ENCODE measurements at places on chromosomes 11 and 22.
A peak's percentile ranks its signal among the peaks of the same experiment; 100 is the strongest.

DNA sequence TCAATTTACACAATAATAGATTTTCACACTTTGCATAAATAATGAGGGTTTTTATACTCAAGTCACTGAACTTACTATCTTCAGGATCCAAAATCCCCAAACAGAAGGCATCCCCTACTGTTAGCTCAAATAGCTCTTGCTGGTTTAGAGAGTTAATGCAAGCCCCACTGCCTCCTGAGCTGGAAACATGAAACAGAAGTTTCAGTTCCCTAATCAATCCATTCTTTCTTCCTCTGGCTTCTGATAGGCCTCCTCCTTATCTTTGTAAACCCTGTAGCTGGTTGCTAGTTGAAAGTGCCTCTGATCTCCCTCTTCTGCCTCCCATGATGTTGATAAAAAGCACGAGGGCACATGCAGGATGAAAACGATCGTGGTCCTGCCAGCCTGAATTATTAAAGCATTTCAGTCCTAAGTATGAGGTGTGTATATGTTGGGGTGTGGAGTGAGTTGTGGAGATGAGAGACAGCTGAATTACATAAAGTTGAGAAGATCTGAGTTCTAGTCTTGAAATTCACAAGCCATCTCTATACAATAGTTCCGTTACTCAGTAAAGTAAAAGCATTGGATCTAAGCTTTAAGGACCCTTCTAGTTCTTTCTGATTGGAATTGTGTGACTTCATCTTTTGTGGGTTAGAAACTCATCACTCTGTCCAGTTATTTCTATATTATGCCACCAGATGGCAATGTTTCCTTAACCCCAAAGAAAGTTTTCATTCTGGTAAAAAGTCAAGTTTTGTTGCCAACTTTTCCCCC is 35.0 kb upstream of the EHF start:
- DNase-seq, result no peak

- peak; percentile 83 for DNase-seq
Observed at GRCh38 chr22:19431649-19432132, at the start of gene HIRA. Gene HIRA, minus strand, starts transcription at chr22:19431733. Its CDS starts 257 bp downstream, at chr22:19431476.

GRCh38 chr11:78878631-78879030 is 304.0 kb upstream of the NARS2 start:
- no peak for DNase-seq

GRCh38 chr11:77244277-77245027 is 57.0 kb downstream of the GDPD4 start:
- no peak for DNase-seq

DNA sequence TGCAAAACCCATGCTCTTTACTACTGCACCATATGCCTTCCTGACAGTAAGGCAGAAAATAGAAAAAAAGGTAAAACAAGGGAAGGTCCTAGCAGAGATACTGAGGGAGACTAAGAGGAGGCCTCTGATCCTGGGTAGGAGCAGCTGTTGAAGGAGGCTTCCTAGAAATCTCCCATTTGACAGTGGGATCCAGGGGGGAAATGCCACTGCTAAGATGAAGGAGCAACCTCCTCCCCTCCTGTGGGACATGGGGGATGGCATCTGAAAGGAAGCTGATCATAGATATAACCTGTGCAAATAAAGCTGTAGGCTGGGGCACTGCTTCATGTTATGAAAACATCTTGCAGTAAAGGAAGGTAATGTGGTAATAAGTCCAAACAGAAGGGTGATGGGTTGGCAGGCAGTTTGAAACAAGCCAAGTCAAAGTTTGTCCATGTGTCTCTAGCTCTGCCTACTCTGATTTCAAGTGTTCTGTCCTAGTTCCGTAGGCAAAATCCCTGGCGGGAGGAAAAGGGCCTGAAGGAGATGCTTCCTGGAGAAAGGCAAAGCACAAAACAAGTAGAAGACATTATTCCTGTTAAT is 86.7 kb upstream of the EED start:
- DNase-seq, result no peak

GRCh38 chr22:44956840-44957767 is 52.7 kb downstream of the PHF21B start:
- DNase-seq, result no peak

DNA sequence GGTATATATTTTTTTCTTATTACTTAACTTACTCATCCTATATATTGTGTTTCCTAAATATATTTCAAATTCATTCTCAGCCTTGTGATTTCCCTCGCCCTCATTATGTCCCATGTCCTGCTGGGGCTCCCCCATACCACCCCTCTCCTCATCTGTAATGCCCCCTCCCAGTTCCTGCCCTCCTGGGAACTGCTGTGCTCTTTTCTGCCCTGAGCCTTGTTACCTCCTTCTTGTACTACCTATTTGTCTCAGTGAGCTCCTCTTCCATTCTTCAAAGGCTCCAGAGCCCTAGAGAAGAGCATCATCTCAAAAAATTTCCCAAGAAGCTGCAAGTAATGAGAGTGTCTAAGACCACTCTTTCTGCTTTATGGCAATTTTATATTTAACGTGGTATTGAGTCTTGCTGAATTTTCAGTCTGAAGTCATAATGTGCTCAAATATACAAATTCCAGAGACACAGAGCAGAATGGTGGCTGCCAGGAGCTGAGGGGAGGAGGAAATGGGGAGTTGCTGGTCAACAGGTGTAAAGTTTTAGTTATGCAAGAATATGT is 66.5 kb upstream of the TOP3B start:
- DNase-seq, result no peak

- no peak for DNase-seq
Observed at GRCh38 chr11:11297578-11297977, 55.5 kb downstream of the CSNK2A3 start.

GRCh38 chr11:113818426-113818825 is 38.8 kb downstream of the CLDN25 start:
- no peak for DNase-seq

GRCh38 chr22:49202226-49202625 is 625.4 kb downstream of the BRD1 start:
- DNase-seq, result no peak

DNA sequence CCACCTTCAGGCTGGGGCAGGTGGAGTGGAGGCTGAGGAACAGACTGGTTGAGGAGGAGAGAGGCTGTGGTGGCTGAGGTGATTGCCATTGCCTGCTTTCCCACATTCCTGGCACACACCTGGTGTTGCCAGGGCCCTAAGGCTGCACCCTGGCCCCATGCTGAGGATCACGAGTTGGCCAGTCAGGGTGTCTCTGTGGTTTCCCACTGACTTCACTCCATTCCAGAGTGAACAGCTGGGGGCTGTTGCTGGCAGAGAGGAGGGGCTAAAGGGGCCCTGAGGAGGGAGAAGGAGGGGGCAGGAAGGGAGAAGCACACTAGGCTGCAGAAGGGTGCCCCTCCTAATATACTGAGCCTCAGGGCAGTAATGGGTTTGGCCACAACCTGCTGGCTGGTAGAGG is 1.8 kb downstream of the TMEM86A start:
- DNase-seq, result no peak

GRCh38 chr11:125948278-125949051 is 2.6 kb downstream of the VSIG10L2 start:
- DNase-seq, result no peak

DNA sequence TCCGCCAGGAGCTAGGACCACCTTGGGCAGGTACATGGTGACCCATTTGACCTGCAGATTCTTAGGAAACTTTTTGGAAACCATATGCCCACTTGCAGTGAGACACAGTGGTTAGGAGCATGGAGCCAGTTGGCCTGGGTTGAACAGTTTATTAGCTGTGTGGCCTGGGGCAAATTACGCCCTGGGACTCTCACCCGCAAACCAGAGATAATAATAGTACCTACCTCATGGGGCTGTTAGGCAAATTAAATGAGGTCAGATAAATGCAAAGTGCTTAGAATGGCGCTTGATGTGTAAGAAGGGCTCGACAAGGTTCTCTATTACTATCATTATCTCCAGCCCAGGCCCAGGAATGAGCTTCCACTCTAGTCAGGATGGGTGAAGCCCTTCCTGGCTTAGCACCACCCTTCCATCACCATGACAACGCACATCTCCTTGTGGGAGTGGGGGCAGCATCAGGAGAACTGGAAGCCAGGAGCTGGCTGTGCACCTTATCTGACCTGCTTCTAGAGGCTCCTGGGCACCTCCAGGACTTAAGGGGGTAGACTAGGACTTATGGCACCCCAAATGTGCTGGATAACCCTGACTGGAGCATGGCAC is 5.1 kb downstream of the SYT12 start:
- no peak for DNase-seq

- DNase-seq, result no peak
Observed at GRCh38 chr11:115961159-115962003, 457.2 kb upstream of the CADM1 start.

- DNase-seq, result no peak
Observed at GRCh38 chr11:30346068-30346688, 23.3 kb downstream of the ARL14EP start.

GRCh38 chr11:70421123-70421522 is 22.8 kb downstream of the CTTN start:
- no peak for DNase-seq

GRCh38 chr11:96388891-96389719 is 607 bp downstream of the CCDC82 start:
- no peak for DNase-seq

GRCh38 chr11:35911013-35911412 is 32.8 kb upstream of the LDLRAD3 start:
- no peak for DNase-seq

GRCh38 chr22:17789379-17790200 is 15.3 kb upstream of the BID start:
- DNase-seq, result no peak

GRCh38 chr22:35315855-35316745 is 16.4 kb downstream of the TOM1 start:
- DNase-seq, result no peak

- no peak for DNase-seq
Observed at GRCh38 chr11:132780046-132780445, 752.3 kb downstream of the OPCML start.

- DNase-seq, result no peak
Observed at GRCh38 chr11:104028476-104029263, 7.8 kb upstream of the DDI1 start.

GRCh38 chr11:118842369-118842768 is 41.3 kb upstream of the CXCR5 start:
- DNase-seq, result no peak

DNA sequence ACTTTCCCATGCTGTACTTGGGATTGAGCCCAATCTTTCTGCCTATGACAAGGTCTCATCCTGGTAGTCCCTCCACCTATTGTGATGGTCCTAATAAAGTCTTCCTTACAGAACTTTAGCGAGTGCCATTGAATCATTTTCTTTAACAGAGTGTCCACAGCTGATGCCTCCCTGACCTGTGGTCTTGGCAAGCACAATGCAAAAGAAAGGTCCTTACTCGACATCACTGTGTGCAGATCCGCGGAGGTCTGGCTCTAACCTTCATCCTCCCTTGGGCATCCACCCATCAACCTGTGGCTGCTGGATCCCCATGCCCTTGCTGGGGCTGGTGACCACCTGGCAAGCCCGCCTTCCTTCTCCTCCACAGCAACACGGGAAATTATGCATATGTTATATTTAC is 1203.9 kb downstream of the TBC1D22A start:
- DNase-seq, result no peak

- DNase-seq, result no peak
Observed at GRCh38 chr11:113839842-113840241, 35.5 kb downstream of the USP28 start.

DNA sequence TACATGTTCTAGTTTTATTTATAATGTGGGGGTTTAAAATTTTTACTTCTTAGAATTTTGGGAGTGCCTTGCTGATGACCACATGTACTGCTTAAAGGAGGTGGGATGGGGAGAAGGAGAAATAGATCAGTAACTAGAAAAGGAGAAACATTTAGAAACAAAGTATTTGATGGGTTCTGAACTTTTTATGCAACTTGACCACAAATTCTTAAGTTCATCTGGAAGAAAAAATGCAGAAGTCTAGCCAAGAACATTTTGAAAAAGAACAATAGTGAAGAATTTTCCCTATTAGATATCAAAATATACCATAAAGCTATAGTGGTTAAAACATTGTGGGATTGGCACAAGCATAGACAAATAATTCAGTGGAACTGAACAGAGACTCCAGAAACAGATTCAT is 73.3 kb upstream of the AMPD3 start:
- no peak for DNase-seq

DNA sequence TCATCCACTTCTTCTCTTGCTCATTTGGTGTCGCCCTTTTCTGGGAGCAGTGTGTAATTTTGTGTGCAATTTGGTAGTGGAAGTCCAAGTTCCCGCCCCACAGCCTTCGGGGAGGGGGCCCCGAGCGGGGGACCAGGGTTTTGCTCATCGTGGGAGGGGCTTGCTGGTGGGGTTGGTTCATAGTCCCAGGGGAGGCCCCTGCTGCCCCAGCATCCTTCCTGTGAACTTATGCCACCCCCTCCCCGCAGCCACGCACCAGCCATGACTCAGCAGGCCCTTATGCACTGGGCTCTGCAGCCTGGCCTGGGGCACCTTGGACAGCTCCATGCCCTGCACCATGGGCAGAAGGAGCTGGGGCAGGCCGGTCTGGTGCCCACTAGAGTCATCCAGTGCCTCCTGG is 1183.6 kb downstream of the BRD1 start:
- no peak for DNase-seq

DNA sequence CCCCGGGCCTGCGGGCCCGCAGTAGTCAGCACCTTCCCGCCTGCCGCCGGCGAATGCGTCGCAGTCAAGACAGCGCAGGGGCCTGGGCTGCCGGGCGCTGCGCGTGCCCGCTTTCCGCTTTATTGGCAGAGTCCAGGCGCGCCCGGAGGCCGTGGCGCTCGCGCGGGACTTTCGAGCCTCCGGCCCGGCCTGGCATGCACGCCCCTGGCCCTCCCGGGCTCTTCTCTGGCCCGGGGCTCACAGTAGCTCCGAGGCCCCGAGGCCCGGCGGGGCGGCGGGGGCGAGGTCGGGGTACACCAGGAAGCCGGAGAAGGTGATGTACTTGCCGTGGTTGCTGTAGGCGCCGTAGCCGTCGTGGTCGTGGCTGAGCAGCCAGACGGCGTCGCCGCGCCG is 3.1 kb downstream of the FAM180B start:
- no peak for DNase-seq

DNA sequence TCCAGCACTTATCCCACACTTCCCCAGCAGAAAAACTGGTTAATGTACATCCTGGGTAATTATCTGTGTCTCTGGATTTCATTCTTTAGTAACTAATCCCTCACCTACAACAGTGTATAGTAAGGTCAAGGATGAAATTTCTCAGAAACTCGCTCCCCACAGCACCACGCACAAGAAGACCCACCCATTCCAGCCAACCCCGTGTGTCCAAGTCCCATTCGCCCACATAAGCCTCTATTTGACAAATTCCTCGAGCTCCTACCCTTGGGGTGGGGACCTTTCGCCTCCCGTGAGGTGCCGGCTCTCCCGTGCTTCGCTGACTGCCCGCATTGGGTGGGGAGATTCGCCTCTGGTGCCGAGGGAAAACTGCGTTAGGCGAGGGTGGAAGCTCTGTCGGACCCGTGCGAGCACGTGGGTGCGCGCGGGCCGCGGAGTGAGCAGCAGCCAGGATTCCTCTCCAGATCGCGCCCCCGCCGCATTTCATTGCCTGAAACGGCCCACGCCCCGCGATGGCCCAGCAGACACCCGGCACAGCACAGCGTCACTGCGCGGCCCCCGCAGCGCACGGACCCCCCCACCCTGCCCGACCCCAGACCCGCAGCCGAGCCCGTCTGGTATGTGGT is 866 bp downstream of the EXPH5 start:
- no peak for DNase-seq
